ENCODE measurements at places on chromosomes 11 and 22.

DNA sequence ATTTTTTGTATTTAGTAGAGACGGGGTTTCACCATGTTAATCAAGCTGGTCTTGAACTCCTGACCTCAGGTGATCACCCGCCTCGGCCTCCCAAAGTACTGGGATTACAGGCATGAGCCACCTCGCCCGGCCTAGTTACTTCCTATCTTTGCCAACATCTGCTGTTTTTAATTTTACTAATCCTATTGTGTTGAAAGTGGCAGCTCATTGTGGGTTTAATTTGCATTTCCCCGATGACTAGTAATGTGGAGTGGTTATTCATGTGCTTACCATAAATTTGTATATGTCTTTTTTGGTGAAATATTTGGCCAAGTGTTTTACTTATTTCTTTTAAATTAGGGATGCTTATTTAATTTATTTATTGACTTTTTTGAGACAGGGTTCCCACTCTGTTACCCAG is 74.2 kb upstream of the SLC25A18 start:
- DNase-seq: no peak

DNA sequence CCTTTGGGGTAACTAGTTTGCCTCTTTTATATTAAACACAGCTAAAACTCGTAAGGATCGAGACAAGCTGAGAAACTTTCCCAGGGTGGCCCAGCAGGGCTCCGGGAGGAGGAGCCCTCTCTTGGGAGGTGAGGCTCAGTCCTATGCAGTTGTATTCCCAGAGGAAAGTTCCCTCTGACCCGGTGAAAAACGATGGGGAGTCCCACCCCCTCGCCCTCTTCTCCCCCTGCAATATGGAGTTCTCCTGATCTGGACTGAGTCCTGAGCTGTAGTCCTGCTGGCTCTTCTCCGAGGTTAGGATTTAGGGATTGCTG is 1.3 kb downstream of the NTM start:
- DNase-seq: no peak

GRCh38 chr11:6395470-6396060 is 5.3 kb downstream of the SMPD1 start:
- DNase-seq: no peak

DNA sequence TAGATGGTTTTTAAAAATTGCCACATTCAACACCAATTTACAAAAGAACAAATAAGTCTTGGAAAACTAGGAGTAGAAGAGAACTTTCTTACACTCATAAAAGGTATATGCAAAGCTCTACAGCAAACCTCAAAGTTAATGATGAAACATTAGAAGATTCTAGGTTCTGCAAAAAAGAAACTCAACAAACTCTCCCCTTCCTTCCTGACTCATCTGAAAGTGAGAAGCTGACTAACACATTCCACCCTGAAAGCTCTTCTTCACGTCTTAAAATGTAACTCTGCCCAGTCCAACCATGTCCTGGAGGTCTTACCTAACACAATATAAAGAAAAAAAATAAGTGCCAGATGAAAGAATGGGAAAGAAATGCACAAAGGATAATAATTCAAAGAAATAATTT is 218.9 kb upstream of the ISX start:
- DNase-seq: no peak

- no peak for DNase-seq
These were observed 189.6 kb downstream of the ST3GAL4 start for GRCh38 chr11:126545057-126545555.

DNA sequence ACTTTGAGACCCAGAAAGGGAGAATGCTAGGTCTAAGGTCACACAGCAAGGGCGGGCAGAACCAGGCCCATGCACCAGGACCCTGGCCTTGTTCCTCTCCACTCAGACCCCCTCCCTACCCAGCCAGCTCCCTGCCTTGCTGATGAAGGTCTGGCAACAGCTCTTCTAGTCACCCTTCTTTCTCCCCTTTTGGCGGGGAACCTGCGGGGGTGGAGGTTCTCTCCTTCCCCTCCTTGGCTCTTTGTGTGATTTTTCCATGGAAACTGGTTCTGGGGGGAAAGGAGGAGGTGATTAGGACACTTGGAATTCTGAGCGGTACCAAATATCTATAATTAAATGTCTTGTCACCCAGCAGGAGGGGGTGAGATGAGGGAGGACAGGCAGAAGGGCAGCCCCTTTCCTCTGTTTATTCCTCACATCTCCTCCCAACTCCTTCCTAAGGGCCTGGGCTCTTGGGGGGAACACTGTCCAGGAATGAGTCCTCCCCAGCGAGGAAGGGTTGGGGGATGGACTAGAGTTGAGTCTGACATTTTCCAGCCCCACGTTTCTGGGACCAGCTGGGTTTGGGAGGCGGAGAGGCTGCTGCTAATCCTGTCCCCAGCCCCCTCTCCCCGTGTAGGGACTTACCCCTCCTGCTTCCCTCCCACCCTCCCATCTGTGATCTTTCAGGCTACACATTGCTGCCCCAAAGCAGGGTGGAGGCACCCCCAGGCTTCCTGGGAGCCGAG is 7.4 kb downstream of the ARHGEF17 start:
- no peak for DNase-seq

DNA sequence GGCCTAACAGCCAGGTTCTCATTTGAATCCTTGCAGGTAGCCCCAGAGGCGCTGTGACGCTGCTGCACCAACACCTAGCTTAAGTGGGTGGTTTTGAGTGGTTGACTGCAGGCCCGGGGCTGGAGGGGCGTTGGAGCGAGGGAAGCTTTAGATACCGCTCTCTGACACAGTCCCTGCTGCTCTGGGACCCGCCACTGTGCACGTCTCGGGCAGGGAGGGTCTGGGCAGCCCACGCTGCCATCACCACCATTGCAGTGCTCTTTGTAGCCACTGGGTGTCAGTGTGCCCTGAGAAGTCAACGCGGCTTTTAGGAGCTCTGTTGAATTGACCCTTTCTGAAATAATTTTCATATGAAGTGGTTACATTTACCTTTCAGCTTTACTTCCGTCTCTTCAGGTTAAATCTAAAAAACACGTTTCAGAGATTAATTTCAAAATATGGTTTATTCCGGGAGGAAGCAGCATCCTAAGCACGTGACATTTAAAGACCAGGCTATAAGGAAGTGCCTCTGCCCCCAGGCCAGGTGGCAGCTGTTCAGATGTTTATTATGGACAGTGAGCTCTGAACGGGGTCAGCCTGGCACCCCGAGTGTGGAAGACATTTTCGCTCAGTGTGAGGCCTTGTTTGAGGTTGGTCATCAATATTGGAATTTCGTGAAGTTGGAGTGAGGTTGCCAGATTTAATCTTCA is 30.9 kb upstream of the PARVB start:
- DNase-seq: peak; percentile 57

- DNase-seq: no peak
These were observed 2.2 kb upstream of the BPIFC start for GRCh38 chr22:32466496-32466895.

DNA sequence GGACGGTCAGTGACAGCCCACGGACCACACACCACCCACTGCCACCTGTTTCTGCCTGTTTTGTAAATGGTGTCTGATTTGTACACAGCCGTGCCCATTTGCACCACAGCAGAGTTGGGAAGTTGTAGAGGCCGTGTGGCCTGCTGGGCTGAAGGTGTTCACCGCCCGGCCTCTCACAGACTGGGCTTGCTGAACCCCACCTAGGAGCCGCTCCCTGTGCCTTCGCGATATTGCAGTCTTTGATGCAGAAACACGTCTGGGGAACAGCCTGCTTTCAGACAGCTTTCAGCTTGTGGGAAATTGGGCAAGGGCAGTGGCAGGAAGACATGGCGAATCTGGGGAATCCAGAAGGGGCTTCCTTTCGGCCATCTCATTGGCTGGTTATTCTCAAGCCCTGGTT is 9.8 kb upstream of the GRAMD4 start:
- no peak for DNase-seq

GRCh38 chr22:40449676-40450035 is 79.3 kb downstream of the SGSM3 start:
- DNase-seq: no peak

GRCh38 chr11:70524096-70524922 is 126.0 kb downstream of the CTTN start:
- no peak for DNase-seq

DNA sequence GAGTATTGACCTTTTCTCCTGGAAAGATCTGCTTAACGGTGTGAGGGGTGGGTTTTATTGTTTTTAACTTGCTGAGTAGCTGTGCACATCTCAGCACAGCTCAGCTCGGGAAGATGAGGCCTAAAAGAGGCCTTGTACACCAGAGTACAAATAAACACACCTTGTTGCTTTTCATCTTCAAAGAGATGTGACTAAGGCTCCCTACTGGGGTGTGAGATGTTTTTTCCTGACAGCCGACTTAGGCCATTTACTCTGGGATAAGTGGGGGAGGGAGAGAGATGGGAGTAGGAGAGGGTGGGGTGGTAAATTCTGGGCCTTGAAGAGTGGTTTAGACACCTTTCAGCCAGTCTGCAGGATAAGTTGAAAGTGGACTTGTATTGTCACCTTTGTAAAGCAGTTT is 2.9 kb downstream of the LDLRAD3 start:
- no peak for DNase-seq

DNA sequence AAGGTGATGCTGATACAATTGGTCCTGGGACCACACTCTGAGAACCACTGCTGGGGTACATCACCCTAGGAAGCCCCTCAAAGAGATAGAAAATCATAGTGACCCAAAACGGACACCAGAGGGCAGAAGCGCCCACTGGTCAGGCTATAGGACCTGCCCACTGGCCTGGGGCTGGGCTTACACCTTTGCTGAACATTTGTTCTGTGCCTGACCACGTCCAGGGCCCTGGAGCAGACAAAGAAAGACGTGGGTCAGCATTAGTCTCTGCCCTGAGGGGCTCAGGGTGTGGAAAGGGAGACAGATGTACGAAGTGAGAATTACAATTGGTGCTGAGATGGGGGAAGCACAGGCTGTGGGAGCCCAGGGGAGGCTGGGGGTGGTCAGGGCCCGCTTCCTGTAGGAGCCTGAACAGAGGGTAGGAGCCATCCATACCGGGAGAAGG is 14.4 kb upstream of the SERPINH1 start:
- DNase-seq: peak; percentile 32

GRCh38 chr11:47260366-47260765 is 2.6 kb downstream of the NR1H3 start:
- no peak for DNase-seq

DNA sequence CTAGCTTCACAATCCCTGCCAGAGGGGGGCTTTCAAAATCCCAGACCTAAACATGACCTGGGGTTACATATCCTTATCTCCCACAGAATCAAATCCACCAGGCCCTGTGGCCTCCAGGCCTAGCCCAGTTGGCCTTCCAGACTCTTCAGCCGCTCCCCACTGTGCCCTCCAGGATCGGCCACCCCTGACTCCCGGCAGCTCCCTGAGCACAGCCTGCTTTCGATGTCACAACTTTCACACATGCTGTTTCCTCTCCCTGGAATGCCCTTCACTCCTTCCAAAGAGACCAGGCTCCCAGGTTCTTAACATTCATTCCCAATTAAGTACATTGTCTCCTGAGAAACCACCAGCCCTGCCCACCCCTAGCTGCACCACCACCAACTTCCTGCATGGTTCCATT is 62.7 kb downstream of the CSNK2A3 start:
- no peak for DNase-seq

- no peak for DNase-seq
These were observed 428.9 kb upstream of the B3GAT1 start for GRCh38 chr11:134840945-134841344.

Data from DND-41 (cell line).